ENCODE measurements at places on chromosomes 1 and 21.

- no peak for DNase-seq
Observed at GRCh38 chr1:156384007-156384406, 15.0 kb downstream of the RHBG start.

DNA sequence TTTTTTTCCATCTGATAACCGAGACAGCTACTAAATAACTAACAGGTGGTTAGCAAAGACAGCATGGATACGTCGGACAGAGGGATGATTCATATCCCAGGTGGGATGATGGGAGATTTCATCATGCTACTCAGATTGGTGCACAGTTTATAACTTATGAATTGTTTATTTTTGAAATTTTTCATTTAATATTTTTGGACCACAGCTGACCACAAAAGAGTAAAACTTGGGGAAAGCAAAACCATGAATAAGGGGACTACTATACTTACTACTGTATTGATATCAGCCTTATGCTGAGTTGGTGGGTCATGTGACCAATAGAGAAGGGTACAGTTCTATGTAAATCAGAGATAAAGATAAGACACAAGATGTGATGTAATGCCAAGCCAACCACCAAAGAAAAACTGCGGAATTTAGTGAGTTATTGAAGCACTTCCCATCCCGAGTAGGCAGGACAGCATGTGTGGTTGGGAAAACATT, 248.1 kb upstream of the C1orf105 start:
- DNase-seq = no peak

- no peak for DNase-seq
Observed at GRCh38 chr1:1204998-1205768, 1.2 kb downstream of the TNFRSF18 start.

- no peak for DNase-seq
Observed at GRCh38 chr1:246182149-246182851, 324.8 kb downstream of the SMYD3 start.

GRCh38 chr1:47963568-47964358, 33.4 kb downstream of the TRABD2B start:
- DNase-seq = no peak

- DNase-seq = no peak
Observed at GRCh38 chr1:230861970-230862595, 6.2 kb downstream of the C1orf198 start.

DNA sequence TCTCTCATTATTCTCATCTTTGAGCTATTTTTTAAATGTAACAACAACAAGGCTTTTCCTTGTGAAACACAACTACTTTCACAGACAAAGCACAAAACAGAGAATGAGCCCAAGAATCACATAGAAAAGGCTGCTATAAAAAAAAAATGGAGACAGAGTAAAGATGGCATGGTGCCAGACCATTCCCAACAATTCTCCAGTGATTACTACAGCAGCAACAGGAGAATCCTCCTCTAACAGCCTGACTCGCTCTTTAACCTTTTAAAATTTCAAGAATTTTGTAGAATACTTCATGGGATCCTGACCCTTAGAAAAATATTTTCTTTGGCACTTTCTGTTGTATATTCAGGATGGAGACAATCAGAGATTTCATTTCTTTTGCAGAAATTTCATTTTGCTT, 3.8 kb upstream of the BCAS2 start:
- peak; percentile 46 for DNase-seq

- DNase-seq = no peak
Observed at GRCh38 chr1:48245106-48245505, 22.6 kb downstream of the SLC5A9 start.

DNA sequence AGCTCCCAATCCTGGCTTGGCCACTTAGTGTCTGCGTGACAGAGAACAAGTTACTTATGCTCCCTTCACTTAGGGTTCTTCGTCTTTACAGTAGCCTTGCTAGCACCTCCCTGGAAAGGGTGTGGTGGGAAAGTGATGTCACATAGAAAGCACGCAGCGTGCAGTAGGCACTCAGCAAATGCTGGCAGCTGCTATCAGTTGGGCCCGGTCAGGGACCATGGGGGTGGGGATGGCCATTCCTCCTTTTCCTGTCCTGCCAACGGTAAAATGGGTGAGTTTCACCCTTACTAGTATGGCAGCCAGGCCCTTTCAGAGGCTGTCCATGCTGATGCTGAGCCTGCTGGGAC, 6.2 kb upstream of the KCNA10 start:
- DNase-seq = peak; percentile 37

GRCh38 chr1:161970633-161971032, 53.0 kb downstream of the OLFML2B start:
- DNase-seq = no peak

GRCh38 chr1:240732390-240732789, 120.4 kb upstream of the GREM2 start:
- peak; percentile 74 for DNase-seq

DNA sequence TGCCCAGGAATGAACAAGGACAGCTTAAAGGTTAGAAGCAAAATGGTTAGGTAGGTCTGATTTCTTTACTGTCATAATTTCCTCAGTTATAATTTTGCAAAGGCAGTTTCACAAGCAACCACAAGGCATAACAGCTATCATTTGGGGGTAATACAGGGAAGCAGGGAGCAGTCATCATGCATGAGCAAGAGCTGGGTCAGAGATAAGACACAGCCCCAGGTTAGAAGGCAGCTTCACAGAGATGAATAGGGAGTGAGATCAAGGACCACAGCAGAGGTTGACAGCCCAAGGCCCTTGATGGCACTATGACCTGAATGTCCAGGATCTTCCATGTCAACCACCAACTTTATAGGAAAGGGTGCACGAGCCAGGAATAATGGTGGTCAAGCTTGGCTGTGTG, 9.0 kb upstream of the CSRP1 start:
- DNase-seq = no peak

- no peak for DNase-seq
Observed at GRCh38 chr1:224786533-224787250, 142.8 kb upstream of the DNAH14 start.

DNA sequence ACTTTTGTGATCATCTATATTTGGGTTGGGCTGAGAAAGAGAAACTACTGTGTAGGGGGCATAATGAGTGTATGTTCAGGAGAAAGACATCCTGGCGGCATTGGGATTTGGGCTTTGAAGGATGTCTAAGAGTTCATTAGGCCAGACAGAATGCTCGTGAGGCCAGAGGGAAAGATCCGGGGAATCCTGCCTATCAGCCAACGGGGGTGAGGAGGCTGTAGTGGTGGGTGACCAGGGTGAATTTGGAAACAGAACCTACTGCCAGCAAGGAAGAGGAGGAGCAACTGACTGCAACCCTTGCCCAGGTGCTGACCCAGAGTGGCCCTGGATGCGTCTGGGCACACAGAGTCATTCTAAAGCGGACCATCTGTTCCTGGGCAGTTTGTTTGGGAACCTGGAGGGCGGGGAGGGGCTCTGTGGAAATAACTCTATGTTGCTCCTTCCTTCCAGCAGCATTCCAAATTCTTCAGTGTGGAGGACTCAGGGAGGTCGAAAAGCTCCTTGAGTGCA, 56.9 kb upstream of the ECE1 start:
- no peak for DNase-seq

- no peak for DNase-seq
Observed at GRCh38 chr1:151370211-151370911, 2.1 kb downstream of the SELENBP1 start.

GRCh38 chr1:206470692-206471414, 577 bp downstream of the IKBKE start:
- DNase-seq = peak; percentile 85

DNA sequence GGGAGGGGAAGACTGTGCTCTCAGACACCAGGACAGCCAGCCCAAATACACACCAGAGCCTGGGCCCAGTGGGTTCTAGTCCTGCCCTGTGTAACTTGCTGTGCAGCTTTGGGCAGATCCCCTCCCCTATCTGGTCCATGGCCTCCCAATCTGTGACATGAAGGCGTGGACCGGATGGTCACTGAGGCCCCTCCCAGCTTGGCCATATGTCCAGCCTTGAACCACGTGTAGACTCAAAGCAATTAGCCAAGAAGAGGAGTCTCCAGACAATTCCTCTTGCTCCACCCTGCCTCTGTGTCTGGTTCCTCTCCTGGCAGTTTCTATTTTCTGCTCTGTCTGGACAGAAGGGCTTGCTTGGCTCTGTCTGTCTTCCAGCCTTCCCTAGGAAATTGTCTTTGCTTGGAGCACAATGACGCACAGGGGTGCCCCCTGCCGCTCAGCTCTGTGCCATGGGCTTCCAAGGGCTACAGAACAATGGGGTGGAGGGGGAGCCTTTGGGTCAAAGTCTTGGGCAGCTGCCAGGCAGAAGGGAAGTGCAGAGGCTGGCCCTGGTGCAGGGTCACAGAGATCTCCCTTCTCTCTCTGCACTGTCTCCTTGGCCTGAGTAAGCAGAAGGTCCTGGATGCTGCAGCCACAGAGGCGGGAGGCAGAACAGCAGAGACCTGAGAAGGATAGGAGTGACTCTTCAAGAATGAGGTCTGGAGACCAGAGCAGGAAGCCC, 66.1 kb downstream of the TENT5C start:
- DNase-seq = no peak

GRCh38 chr1:57101209-57101608, 135.4 kb upstream of the C8B start:
- no peak for DNase-seq

- peak; percentile 93 for DNase-seq
Observed at GRCh38 chr1:220879076-220879508, at the start of gene HLX. Gene HLX, plus strand, starts transcription at chr1:220879443. Its CDS starts 415 bp downstream, at chr1:220879858.

DNA sequence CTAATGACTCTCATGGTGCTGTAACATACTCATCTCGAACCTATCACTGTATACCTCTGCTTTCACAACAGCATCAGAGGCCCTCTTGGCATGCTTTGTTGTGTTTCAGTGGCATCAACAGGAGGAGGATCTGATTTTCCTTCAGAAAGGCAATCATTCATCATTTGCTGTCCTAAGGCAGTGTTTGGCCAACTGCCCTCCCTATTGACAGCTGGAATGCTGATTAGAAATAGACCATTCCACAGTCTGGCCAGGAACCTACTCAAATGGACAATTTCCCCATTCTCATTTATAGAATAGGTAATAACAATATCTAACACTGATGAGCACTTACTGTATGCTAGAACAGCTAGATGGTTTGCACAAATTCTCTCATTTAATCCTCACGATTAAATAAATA, 310.6 kb upstream of the PTBP2 start:
- no peak for DNase-seq

- DNase-seq = peak; percentile 96
Observed at GRCh38 chr1:14970115-14970798, 183.3 kb upstream of the TMEM51 start.

- DNase-seq = no peak
Observed at GRCh38 chr1:25484096-25484495, 53.4 kb downstream of the MACO1 start.

GRCh38 chr1:214319938-214320337, 39.0 kb downstream of the SMYD2 start:
- DNase-seq = no peak

GRCh38 chr1:85450832-85451231, 14.1 kb downstream of the DDAH1 start:
- DNase-seq = no peak

- peak; percentile 79 for DNase-seq
Observed at GRCh38 chr1:159092036-159092760, 15.6 kb upstream of the AIM2 start.

DNA sequence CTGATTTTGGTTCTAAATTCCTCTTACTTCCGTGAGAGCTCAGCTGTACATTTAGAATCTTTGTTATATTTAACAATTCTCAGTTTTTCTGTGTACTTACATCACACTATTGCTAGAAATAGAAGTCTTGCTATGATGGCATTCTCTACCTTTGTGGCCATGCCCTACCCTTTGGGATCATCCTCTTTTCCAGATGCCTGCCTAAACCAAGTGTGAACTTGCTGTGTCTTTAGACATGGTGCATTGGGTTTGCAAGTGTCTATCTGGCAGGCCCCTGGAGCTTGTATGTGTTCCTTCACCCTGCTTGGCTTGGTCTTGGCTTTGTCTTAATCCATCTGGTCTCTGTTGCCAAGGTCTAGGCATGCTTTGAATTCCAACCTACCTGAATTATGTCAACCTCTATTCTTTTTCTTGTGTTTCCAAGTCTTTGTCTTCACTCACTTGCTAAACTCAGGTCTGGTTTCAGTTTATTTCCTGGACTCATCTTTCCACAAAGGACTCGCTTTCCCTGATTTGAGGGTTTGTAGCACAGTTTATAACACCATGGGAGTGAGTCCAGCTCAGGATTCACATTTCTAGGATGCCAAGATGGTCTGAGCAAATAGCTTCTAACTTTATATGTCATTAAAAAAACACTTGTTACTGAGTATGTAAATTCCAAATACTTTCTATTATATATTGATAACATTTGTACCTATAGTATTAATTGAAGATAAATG, 20.6 kb upstream of the APOBEC4 start:
- DNase-seq = no peak

DNA sequence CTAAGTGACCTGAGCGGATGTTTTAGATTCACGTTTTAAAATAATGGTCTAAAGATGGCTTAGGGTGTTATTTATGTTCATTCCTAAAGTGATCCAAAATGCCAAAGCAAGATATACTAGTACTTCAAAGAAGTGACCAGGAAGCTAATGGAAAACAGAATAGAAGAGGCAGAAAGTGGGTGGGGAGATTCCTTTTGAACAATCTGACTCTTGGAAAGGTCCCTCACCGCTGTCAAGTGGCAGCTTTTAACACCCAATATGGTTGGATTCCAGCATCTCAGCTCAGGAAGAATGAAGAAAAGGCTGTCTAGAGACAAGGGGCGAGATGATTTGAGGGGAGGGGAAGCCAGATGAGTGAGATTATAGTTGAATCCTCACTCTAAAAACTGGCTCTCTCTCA, 90.3 kb downstream of the SCMH1 start:
- peak; percentile 2 for DNase-seq

Measured in EL (cell line).